ENCODE measurements at places on chromosomes 5 and 9.
A peak's percentile ranks its signal among the peaks of the same experiment; 100 is the strongest.

DNA sequence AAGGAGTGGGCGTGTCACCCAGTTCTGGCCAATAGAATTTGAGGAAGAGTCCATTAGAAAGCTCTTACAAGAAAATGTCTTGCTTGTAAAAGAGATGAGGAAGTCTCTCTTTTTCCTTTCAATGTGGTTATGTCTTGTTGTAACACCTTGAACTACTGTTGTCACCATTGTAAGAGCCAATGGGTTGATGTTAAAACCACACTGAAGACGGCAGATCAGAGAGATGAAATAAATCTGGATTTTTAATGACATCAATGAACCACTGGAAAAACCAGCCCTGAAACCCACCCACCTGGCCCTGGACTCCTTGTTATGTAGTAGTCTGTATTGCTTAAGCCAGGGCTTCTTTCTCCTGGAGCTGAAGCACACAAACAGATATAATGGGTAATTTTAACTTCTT lies 83.8 kb upstream of the ERCC6L2 start:
- DNase-seq, result no peak

- DNase-seq, result peak; percentile 77
Observed at GRCh38 chr5:14665101-14665822, 744 bp downstream of the OTULIN start.

GRCh38 chr5:138444078-138444773 lies 5.4 kb downstream of the REEP2 start:
- DNase-seq, result no peak

DNA sequence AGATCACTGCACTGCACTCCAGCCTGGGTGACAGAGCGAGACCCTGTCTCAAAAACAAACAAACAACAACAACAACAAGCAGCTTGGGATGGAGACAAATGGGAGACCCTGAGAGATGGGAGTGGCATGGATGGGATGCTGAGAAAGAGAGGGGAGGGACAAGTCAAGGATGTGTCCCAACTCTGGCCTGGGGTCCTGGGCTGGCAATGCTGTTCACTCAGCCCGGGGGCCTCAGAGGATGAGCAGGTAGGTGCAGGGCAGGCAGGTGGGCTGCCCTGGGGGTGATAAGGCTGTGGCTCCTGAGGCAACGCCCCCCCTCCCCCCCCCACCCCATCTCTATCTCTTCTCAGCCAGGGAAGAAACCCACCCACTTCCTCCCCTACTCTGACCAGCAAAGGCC lies 123.0 kb downstream of the LHX2 start:
- no peak for DNase-seq

DNA sequence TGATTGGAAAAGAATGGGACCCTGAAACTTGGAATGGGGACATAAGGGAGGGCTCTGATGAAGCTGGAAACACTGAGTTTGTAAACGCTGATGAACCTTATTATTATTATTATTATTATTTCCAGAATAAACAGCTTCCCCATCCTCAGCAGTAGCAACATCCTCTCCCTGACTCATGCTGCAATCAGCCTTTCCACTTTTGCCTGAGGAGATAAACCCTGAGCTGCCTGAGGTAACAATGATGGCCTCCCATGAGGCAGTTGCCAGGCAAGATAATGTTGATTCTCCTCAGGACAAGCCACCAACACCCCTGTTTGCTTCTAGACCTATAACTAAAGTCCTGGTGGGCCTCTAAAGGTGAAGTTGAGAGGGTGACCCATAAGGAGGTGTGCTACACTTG lies 139.2 kb upstream of the ATP10B start:
- DNase-seq, result no peak

GRCh38 chr9:129513282-129513681 lies 107.6 kb downstream of the C9orf50 start:
- no peak for DNase-seq

- no peak for DNase-seq
Observed at GRCh38 chr9:36486329-36486932, 86.3 kb upstream of the MELK start.

GRCh38 chr5:65801352-65801783 lies 79.4 kb downstream of the NLN start:
- DNase-seq, result no peak

- no peak for DNase-seq
Observed at GRCh38 chr9:15305470-15305869, 1.5 kb downstream of the TTC39B start.

DNA sequence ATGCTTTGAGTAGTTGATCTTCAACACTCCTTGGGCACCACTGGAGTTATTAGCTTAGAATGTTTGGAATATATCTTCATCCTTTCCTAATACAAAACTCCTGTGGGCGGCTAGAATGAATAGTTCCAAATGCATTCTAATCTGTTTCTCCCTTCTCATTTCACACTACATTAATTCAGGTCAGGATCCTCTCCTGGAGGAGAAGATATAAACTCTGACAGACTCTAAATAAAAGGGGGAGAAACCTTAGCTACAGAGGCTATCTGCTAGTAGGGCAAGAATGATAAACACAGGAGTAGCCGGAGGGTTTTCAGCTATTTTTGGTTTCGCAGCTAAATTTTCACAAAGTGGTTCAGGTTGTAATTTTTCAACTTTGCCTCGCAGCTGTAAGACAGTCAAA lies 45.2 kb upstream of the FAM240B start:
- no peak for DNase-seq

DNA sequence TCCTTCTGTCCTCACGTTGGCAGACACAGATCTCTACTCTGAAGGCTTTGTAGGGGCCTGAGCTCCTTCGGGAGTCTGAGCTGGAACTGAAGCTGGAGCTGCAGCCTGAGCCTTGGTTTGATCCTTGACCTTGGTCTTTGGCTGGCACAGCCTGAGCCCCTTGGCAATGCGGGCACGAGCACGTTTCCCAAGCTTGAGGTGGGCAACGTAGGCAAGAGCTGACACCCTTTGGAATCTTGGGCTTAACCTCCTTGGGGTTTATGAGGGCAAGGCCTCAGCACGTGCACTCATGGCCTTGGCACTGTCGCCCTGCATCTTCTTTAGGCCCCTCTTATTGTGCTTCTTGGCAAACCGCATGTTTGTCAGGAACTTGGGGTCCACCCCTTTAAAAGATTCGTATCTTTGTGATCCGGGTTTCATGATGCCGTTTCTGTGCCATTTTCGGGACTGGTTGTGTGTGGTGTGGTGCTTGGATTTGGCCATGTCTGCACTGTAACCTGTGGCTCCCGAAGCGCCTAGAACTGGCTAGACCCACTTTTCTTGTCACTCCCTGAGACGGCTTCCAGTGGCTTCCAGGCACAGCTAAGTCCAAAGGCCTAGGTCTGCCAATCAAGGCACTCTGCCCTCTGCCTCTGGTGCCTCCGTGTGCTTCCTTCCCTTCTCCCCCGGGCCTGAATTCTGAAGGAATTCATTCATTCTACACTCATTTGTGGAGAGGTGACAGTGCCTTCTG lies 1.4 kb downstream of the SUSD1 start:
- no peak for DNase-seq

DNA sequence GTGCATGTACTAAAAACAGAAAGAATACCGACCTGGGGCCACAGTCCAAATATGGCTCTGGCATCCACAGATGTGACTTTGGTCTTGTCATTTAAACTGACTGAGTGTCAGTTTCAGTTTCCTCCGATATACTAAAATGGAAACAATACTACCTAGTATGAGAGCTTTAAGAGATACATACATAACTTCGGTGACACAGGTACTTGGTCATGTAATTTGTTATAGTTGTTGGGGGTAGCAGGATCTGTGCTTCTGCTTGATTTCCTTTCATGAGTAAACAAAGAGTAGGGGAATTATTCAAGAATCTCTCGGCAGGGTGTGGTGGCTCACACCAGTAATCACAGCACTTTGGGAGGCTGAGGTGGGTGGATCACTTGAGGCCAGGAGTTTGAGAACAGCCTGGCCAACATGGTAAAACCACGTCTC lies 32.1 kb downstream of the MTMR12 start:
- DNase-seq, result no peak

DNA sequence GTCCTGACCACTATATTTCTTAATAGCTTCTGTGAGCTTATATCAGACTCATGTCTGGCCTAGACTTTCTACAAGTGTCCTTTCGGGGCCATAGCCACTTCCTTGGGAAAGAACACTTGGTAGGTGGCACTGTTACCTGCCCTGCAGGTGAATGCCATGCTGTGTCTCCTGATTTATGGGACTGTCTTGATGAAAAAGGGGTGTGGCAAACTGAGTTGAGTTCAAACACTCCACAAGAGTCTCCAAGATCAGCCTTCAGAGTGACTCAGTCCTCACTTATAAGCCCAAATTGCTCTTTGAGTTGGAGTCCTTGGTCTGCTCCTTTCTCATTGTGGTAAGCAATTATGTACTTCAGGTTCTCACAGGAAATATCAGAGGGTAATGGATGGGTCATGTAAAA lies 9.9 kb upstream of the ANKHD1 start:
- DNase-seq, result no peak

DNA sequence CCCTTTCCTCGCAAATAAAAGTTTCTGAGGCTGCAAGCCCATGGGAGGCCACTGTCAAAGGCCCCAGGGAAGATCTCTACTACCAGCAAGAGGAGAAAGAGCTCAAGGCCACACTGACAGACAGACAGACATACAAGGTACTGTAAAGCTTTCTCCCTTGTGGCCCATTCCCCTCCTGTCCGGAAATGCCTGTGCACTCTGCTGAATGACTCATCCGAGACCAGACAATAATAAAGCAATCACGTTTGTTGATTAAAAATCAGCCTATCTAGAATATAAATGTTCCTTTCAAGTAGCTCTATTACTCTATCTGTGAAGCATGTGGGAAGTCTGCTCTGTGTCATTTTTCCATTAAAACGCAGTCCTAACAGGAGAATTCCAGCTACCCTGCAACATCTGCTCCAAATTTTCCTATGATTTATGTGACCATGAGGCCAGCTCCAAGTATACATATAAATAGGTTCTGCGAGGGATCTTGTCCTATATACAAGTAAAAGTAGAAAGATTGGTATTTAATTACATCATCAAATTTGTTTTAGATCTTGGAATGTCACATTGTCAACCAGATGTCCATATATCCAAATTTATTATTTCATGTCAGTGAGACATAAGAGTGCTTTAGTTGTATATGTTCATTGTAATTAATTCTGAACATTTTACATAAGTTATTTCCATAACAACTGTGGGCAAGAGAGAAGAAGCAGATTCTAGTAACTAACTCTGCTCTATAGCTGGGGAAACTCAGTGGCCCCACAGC lies 34.7 kb upstream of the TGFBI start:
- DNase-seq, result peak; percentile 17

GRCh38 chr9:130451509-130452388 lies 7.0 kb downstream of the ASS1 start:
- DNase-seq, result peak; percentile 89

DNA sequence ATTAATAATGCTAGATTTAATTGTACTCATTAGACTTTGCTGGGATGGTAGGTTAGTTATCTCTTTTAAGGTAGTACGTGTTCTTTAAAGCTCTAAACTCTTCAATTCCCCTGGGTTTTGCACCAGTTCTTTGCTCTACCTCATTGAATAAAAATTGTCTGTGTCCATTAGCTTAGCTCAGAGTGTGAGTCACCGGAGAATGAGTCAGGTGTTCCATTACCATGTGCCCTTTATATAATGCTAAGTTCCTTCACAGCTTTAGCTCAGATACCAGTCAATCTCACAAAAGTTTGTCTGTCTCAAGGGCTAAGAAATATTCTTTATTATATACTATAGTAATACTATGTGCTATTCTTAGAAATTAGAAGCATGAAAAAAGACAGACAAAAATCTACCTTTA lies 339.4 kb downstream of the PRELID2 start:
- DNase-seq, result no peak

DNA sequence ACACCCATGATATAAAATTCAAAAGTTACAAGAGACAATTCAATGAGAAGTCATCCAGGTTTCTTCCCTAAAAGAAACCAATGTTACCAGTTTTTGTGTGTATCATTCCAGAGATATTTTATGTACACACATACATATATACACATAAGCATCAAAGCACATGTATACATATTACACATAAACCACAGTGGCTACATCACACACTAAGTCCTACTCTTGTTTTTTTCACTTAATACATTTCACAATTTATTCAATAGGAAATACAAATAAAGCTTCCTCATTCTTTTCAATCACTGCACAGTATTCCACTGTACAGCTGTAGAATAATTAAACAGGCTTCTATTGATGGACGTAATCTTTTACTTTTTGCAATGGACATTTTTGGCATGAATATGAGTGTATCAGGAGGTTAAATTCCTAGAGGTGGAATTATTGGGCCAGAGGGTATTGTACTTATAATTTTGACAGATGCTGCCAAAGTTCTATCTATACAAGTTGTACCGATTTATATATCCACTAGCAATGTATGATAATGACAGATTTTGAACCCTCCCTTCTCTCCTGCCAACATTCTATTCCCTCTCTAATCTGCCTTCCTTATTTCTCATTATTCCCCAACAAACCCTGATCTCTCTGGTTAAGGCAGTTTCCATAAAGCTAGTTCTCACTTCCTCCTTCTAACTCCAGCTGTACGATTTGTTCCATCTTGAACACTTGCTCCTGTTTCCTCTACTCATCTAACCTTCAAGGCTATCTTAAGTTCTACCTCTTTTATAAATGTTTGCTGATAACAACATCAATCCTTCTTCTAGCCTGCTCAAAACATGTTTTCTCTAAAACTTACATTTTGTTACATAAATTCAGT lies 35.2 kb downstream of the MRPS27 start:
- DNase-seq, result no peak

- peak; percentile 60 for DNase-seq
Observed at GRCh38 chr5:133831491-133832224, 136.8 kb downstream of the C5orf15 start.

DNA sequence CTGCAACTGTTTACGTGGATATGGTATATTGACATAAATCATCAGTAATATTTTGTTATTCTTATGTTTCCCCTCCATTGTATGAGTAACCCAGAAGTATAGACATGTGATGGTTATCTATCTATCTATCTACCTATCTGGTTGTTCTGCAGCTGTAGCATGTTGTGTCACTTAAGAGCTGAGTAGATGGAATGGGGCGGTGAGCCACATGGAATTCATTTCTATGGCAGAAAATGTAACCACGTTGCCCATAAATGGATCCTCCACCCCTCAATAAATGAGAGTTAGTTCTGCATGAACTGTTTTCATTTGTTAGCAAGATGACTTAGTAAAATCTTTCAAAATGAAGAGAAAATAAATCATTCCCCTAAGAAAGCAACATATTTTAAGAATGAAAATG lies 553.2 kb downstream of the MAT2B start:
- no peak for DNase-seq

DNA sequence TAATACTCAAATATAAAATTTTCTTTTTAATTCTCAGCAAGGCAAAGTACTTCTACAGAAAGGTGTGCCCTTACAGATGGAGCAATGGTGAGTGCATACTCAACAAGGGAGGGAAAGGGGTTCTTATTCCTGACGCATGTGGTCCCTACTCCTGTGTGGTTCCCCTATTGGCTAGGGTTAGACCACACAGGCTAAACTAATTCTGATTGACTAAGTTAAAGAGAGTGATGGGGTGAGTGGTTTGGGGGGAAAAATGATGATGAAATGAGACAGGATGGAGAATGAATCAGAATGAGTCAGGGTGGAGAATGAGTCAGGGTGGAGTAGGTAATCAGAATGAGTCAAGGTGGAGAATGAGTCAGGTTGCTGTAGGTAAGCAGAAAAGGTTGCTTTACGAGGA lies 22.9 kb upstream of the HMGCS1 start:
- no peak for DNase-seq

GRCh38 chr5:55582256-55582655 lies 47.5 kb upstream of the PLPP1 start:
- DNase-seq, result no peak

Measured in endodermal cell (in vitro differentiated cells).